H54 (cell line): ENCODE measurements at places on chromosomes 1 and 21.

DNA sequence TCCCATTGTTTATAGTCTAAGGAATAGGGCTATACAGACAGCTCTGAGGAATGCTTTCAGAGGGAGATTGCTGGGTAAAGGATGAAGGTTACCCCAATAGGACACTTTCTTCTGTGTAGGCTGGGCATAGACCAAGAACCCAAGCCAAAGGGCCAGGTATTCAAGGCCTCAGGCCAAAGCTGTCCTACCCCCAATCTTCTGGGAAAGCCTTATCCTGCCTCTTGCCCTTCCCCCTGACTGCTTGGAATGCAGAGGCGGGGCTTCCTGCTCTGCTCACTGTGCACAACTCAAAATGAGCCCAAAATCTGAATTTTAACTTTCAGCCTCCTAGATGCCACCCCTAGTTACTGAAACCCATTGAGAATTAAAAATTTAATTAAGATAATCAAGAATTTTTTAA, 2.2 kb downstream of the OR10Z1 start:
- no peak for DNase-seq

DNA sequence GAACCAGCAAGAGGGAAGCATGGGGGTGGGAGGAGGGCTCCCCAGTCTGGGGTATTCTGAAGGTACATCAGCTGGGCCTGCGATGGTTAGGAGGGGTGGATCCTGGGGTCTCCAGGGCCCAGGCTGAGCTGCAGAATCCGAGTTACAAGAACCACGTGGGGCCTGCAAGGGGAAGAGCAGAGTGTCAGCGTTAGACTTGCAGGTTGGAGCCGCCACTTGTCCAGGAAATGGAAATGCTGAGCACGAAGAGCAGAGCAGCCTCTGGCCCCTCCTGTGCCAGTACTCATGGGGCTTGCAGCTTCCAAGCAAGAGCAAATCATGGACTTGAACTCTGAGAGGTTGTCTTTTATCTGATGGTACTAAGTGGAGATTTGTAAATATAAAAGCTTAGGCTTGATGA, 47.5 kb upstream of the COL6A1 start:
- DNase-seq, result no peak

DNA sequence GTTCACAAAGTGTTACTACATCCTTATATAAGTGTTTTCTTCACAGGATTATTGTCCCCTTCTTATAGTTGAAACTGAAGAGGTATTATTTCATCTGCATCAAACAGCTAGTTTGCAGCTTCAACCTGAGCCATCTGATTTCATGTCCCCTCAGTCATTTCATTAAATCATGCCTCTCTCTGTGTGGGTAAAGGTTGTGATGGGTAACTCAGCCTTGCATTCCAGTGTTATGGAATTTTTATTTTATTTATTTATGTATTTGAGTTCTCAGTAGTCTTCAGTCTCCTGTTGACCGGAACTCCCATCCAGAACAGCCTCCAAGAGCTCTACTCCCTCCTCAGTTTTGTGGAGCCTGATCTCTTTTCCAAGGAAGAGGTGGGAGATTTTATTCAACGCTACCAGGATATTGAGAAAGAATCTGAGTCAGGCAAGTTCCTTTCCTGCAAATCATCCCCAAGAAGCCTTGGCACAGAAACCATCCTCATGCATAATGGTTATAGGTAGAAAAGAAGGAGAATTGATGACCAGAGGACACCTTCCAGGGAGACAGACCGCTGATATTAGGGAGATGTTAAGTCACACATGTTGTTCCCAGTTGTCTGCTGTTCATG, 21.8 kb downstream of the CHD1L start:
- DNase-seq, result peak; percentile 14

DNA sequence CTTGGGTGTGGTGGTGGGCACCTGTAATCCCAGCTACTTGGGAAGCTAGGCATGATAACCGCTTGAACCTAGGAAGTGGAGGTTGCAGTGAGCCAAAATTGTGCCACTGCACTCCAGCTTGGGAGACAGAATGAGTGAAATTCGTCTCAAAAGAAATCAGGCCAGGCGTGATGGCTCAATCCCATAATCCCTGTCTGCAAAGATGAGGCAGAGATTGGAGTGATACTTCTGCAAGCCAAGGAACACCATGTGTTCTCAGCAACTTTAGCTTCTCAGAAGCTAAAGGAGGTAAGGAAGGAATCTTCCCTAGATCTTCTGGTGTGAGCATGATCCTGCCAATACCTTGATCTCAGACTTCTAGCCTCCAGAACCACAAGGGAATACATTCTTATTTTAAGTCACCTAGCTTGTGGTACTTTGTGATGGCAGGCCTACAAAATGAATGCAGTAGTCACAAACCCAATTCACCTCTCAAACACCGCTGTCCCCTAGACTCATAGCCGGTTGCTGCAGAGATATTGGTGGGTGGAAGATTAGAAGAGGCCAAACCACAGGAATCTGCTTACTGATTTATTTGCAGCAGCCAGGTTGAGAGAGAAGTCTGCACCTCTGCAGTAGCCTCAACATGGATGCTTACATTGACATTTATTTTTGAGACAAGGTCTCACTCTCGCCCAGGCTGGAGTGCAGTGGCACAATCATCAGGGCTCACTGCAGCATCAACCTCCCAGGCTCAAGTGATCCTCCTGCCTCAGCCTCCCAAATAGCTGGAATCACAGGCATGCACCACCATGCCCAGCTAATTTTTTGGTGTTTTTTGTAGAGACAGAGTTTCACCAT, 18.6 kb downstream of the L1TD1 start:
- DNase-seq, result no peak

GRCh38 chr1:80534606-80535360, 1266.0 kb upstream of the ADGRL2 start:
- no peak for DNase-seq

DNA sequence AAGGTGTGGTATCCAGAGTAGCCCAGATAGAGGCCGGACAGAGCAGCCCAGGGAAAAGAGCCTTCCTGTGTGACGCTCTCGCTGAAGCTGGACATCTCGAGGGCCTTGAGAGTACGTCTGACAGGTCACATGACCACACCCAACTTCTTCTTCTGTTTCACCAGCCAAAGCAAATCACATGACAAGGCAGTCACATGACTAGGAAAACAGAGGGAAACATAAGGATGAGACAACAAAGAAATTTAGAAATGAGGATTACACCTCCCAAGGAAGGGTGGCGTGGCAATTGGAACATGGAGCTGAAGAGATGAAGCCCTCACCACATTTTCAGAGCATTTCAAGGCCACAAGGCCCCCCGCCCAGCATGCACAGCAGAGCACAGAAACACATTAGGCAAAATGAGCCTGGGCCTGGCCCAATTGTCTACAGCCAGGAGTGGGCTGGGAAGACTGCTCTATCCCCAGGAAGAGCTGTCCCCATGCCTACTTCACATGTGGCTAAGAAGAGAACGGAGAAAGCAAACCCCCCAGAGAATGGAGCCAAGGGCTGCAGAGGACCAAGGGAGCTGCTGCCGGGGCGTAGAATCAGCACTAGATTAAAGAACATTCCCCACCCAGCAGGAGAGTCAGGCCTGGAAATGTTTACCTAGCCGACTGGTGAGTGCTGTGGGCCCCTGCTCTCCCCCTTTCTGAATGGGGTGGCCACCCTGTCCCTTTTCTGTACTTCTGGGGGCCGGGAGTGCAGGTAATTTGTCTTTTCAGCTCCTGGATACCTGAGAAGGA, 305.1 kb downstream of the NPHP4 start:
- no peak for DNase-seq

DNA sequence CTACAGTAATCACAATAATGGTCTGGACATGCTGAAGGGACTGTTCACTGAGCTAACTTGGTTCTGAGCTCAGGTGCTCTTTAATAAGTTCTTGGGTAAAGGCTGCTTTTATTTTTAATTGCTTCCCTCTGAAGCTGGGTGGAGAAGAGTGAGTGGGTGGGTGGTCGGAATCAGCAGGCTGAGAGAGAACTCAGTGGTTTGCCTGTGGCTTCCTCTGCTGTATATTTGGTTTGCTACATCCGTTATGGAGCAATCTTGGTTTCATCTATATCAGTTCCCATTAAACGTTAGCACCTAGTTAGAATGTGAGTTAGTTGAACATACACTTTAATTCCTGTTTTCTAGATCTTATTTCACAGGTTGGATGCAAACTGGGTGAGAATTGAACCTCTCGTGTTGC, 23.3 kb downstream of the CNIH4 start:
- no peak for DNase-seq

DNA sequence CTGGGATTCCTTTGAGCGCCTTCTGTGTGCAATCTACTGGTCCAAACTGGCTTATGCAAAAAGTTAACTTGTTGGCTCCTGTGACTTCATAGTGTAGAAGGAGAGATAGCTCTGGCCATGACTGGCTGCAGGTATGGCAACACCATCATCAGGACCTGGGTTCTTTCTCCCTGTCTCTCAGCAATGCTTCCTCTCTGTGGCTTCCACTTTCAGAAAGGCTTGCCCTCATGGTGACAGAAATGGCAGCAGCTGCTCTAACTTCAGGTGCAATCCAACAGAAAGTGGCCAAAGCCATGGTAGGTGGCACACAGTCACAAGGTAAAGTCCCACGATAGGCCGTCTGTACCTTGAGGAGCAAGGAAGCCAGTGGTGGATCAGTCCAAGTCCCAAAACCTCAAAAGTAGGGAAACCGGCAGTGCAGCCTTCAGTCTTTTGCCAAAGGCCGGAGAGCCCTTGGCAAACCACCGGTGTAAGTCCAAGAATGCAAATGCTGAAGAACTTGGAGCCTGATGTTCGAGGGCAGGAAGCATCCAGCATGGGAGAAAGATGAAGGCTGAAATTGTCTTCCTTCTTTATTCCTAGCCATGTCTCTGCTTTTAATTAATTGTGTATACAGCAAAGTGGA, 45.0 kb downstream of the ZBTB40 start:
- no peak for DNase-seq

GRCh38 chr1:4734219-4734618, 79.8 kb downstream of the AJAP1 start:
- no peak for DNase-seq

GRCh38 chr1:78333502-78333901, 157.3 kb upstream of the PTGFR start:
- DNase-seq, result no peak

DNA sequence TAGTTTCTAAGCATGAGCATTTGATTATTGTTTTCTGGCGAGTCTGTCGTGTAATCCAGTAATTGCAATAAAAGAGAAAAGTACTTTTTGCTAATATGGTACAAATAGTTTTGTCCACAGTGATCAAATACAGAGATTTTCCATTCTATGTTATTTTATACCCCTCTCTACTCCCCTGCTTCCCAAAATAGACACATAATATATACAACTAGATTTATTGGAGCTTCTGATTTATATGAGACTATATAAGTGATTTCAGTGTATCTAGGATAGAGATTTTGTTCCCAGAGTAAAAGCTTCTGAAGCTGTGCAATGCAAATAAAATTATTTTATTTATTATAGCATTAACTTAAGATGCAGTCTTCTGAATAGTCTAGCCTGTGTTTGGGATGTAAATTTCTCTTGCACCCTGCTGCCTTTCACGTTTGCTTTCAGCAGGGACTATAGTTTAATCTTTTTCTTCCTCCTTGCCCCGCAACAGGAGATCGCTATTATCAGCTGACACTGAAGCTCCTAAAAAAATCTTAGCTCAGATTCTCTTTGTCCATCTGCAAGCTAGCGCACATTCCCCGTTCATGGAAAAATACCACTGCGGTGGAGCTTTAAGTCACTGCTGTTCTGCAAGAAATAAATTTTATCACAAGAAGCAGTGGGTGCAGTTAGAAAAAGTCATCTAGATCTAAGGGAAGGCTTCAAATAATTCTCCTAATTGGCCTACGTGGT, 273.3 kb downstream of the DISC1 start:
- no peak for DNase-seq

GRCh38 chr1:22414244-22414751, 37.4 kb upstream of the ZBTB40 start:
- no peak for DNase-seq

GRCh38 chr1:29752141-29752540, 515.8 kb downstream of the PTPRU start:
- DNase-seq, result no peak

- no peak for DNase-seq
Observed at GRCh38 chr1:229657993-229658755, 32.1 kb downstream of the URB2 start.

GRCh38 chr1:175219774-175220173, 27.2 kb upstream of the KIAA0040 start:
- no peak for DNase-seq

DNA sequence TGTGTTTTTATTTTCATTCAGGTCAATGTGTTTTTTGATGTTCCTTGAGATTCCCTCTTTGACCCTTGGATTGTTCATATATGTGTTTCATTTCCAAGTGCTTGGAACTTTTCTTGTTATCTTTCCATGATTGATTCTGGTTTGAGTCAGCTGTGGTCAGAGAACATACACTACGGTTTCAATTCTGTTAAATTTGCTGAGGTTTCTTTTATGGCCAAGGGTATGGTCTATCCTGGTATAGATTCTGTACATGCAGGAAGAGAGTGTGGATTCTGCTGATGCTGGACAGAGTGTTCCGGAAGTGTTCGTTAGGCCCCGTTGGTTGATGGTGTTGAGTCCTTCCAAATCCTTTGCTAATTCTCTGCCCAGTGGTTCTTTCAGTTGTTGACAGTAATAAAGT, 98.5 kb upstream of the COL6A1 start:
- DNase-seq, result no peak

DNA sequence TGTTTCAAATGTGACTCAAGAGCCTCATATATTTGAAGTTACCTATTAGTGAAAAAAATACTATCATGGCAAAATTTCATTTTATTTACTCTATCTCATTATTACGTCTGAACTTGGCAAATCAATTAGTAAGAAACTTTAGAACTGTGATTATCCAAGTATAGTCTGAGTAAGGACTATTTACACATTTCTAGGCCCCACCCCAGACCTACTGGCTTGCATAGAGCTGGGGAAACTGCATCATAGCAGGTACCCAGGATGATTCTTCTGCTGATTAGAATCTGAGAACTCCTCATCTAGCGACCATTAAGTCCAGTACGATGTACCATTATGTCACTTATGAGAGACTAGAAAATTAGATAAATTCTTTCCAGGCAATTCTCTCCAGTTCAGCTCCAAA, 20.1 kb downstream of the MCOLN3 start:
- no peak for DNase-seq
